ENCODE measurements at places on chromosomes 12 and 14.

GRCh38 chr12:57235017-57235727 lies 5.7 kb downstream of the SHMT2 start:
- no peak for DNase-seq

GRCh38 chr12:104909761-104910160 lies 48.3 kb downstream of the SLC41A2 start:
- DNase-seq, result no peak

- no peak for DNase-seq
Observed at GRCh38 chr12:12891881-12892355, 556 bp downstream of the GPRC5A start.

GRCh38 chr12:23008623-23009022 lies 383.7 kb downstream of the ETNK1 start:
- no peak for DNase-seq

DNA sequence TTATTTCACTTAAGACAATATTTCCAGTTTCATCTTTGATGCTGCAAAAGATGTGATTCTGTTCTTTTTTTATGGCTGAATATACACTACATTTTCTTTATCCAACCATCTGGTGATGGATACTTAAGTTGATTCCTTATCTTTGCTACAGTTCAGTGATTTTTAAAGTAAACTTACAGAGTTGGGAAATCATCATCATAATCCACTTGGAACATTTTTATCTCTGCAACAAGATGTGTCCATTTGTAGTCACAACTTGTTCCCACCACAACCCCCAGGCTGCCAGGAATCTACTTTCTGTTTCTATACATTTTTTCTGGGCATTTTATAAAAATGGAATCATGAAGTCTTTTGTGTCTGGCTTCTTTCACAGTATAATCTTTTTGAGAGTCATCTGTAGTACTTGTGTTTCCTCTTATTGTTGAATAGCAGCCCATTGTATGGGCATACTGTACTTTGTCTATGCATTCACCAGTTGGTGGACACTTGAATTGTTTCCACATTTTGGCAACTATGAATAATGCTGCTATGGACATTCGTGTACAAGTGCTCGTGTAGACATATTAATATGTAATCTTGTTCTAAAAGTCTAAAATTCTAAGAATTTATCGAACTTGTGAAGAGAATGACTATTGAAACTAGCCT lies 212.5 kb upstream of the DDHD1 start:
- no peak for DNase-seq

DNA sequence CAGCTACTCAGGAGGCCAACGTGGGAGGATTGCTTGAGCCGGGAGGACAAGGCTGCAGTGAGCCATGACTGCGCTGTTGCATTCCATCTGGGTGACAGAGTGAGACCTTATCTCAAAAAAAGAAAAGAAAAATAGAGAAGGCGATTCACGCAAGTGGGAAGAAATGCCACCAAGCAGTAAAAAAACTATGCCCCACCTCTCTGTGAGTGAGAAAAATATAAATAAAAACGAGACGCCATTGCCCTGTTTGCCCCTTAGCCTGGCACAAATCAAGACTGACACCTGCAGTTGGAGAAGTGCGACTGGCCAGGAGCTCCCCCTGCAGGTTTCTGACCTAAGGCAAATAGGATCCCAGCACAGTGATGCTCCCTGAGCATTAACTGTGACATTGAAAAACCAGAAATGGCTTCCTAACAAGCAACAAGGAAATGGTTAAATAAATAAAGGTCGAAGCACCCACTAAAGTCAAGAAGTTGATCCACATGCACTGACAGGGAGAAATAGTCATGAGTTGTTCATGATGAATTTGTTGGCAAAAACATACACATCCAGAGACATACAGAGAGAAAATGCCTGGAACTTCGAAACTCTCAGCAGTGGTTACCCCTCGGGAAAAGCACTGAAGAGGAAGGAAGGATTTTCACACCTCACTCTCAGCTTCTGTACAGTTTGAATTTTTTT lies 21.1 kb downstream of the GSC start:
- no peak for DNase-seq

- no peak for DNase-seq
Observed at GRCh38 chr12:10705655-10706054, 17.5 kb downstream of the YBX3 start.

DNA sequence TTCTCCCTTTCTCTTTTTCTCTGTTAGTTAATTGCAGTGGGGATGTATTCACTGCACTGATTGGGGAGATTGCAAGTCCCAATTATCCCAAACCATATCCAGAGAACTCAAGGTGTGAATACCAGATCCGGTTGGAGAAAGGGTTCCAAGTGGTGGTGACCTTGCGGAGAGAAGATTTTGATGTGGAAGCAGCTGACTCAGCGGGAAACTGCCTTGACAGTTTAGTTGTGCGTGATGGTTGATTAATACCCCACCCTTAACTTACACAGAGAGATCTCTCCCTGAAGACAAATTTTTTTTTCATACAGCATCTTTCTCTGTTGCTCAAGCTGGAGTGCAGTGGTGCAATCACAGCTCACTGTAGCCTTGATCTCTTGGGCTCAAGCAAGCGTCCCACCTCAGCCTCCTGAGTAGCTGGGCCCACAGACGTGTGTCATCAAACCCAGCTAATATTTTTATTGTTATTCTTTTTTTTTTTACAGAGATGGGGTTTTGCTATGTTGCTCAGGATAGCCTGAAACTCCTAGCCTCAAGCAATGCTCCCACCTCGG lies 4.6 kb downstream of the C1S start:
- DNase-seq, result no peak

- no peak for DNase-seq
Observed at GRCh38 chr14:58763210-58763609, 125.4 kb downstream of the DACT1 start.

GRCh38 chr12:7293670-7294069 lies 10.2 kb upstream of the ACSM4 start:
- no peak for DNase-seq

GRCh38 chr14:49957089-49957852 lies 64.4 kb downstream of the ARF6 start:
- no peak for DNase-seq

DNA sequence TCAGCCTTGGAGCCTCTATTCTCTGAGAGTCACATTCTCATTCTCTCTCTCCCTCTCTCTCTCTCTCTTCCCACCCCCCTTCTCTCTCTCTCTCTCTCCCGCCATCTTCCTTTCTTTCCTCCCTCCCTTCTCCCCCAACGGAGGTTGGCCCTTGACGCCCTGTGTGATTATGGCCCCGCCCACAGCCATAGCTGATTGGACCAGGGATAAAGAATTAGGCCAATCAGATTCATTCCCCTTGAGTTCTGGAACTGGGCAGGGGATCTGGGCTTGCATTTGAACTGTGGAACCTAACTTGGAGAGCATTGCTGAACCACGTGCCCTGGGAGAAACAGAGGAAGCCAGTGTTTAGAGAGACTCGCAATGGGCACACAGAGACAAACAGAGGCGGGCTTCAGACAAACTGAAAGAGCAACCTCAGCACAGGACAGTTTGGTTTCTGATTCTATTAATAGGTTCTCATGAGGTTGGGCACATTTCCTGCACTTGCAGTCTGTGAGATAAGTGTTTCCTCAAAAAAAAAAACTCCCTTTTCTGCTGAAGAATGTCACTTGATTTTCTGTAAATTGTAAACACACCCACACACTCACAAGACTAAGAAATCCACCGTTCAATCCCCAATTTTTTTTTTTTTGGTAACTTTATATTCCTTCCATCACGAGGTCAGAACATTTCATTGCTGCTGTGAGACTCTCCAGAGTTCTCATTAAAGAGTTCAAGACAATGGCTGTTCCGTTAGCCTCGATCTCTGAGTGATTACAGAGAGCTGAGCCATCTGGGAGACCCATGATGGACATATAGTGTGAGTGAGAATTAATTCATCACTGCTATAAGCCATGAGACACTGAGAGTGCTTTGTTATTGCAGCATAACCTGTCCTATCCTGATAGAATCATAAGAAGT lies 3.5 kb upstream of the P2RX7 start:
- no peak for DNase-seq

GRCh38 chr12:68102163-68102562 lies 57.4 kb downstream of the IFNG start:
- DNase-seq, result no peak

- no peak for DNase-seq
Observed at GRCh38 chr12:4091016-4091743, 182.4 kb upstream of the CCND2 start.

GRCh38 chr12:694734-695503 lies 31.7 kb upstream of the NINJ2 start:
- DNase-seq, result no peak

DNA sequence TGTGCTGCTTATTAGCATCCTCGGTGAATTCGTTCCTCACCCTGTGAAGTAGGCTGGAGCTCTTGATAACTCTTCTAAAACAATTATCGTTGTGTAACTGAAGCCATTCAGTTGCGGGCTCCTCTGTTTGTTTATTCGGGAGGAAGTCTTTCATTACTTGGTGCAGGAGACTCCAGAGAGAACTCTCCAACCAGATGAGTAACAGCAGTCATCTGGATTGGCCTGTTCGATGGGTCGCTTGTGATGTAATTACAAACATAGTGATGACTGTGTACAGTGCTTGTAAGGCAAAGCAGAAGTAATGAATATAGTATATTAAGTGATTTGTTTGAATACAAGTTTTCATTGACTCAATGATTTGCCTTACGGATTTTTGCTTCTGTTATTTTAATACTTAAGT lies 10.9 kb downstream of the ATP6V0A2 start:
- no peak for DNase-seq

GRCh38 chr12:124716208-124717130 lies 147.2 kb downstream of the SCARB1 start:
- peak; percentile 55 for DNase-seq

- DNase-seq, result no peak
Observed at GRCh38 chr12:64639466-64639865, 29.2 kb downstream of the RASSF3 start.
